ENCODE measurements at places on chromosomes 6 and 20.
A peak's percentile ranks its signal among the peaks of the same experiment; 100 is the strongest.

DNA sequence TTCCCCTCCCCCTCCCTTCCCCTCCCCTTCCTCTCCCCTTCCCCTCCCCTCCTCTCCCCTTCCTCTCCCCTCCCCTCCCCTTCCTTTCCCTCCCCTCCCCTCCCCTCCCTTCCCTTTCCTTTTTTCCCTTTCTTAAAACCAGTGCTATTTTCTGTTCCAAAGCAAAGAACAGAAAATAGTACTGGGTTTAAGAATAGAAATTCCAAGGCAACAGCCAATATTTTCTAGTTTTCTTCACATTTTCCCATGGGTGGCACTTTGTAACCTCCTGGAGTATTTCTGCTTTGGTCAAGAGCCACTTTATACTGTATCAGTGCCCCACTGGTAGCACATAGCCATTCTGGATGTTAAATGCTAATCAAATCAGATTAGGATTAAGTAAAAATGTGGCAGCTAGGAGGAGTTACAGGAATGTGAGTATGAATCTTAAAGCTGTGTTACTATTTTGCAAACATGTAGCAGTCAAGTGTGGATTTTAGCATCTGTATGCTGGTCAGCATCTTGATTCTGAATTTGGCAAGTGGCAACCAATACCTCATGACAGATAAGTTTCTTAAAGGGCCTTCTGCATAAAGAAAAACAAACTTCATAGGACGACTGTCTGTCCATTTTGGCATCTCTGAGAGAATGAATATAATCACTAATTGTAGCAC lies 126.4 kb downstream of the CEP57L1 start:
- no peak for DNase-seq

DNA sequence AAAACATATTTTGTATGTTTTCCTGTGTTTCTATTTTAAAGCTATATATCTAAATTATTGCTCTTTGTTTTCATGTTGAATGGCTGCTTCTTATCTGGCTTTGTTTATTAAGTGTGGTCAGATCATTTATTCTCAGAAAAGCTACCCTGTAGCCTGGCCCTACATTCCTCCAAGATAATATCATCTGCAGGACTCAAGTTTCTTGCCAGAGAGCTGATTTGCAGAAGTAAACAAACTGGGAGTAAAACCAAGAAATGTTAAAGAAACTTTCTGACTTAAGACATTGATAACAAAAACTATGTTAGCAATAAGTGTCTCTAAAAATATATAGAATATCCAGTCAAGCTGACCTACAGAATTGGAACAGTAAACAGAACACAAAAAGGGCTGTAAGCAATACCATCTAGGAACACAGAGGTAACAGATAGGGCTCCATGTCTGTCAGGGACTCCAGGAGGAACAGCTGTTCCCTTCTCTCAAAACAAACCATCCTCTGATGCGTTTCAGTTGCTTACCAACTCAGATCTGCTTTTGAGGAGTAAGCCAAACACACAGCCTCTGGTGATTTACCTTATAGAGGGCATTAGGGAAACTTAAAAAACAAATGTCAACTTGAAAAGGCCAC lies 17.5 kb upstream of the CEP85L start:
- DNase-seq: no peak

- no peak for DNase-seq
Measured at GRCh38 chr20:23282546-23282945, 68.0 kb upstream of the NXT1 start.

- DNase-seq: no peak
Measured at GRCh38 chr6:116452531-116452930, 8.6 kb upstream of the CALHM6 start.

DNA sequence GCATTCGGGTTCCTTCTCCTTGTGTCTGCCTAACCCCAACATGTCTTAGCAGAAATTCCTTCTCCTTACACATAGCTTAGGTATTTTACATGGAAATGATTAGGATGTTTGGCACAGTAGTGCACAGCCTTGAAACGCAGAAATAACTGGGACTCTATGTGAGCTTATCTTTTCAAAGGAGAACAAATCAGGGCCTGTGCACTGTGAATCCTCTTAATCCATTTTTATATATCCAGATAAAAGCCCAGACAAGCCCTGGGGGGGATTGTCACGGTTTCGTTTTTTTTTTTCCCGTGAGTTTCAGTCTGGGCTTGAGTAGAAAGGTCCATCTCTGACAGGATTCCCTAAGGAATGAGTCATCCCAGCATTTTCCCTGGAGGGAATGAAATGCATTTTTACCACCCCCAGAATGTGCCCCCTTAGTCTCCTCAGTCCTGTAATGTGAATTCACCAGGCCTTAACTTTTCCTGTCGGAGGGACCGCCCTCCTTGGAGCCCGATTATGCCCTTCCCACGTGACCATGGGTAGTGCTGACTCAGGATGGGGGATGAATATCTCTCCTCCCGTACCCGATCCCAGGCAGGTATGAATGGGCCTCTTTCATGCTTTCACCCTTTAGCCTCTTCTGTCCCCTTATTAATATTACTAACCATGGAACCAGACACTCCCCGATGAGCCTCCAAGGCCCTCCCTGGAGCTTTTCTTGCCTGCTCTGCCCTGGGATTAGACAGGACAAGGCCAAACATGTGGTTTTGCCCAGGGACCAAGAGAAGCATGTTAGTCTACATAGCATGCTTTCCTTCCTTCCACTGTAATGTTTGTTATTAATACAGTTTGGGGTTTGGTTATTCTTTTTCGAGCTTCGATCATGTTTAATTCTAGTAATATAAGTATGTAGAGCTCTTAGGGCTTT lies 23.9 kb upstream of the NAA20 start:
- DNase-seq: no peak

DNA sequence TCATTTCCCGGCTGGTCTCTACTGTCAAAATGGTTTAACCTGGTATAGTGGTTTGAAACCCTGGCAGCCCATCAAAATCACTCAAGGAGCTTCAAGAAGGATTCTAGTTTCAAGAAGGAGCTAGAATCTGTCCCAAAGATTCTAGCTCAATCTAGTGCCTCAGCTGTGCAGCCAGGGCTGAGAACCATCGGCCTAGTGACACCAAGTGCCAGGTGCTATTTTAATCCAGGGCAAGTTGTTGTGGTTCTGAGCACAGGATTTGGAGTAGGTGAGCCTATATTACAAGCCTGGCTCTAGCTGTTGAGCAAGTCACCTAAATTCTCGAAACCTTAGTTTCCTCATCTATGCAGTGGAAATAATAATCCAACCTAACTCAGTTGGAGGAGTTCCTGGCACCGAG lies 3.7 kb downstream of the MOCS1 start:
- DNase-seq: no peak

DNA sequence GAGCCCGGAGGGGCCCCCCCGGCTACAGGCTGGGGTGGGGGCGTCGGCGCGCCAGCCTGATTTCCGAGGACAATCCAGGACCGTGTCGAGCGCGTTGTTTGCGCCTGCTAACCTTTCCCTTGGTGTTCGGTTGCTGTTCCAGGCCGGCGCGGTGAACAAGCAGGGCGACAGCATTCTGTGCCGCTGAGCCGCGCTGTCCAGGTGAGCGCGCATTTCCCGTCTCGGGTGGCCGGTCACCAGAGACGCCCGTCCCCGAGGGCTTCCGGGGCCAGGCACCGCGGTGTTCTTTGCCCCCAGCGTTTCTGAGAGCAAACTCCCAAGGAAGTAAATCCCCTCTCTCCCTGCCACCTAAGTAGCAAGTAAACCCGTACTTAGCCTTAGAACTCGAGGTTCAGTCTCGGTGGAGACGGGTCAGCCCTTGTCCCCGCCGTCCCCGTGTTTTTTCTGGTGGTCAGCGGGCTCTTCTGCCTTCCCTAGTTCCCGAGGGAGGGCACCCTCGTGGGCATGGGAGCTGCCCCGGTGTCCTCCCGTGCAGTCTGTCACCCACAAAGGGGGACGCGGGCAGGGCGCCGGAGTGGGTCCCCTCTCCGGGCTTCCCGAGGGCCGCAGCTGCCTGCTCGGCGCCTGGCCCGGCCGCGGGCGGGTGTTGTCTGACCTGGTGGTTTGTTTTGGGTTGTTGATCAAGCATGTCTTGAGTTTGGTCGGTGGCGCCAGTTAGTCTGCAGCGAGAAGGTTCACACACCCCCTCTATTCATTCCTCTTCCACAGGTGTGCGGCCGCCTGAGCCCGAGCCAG lies 1.5 kb downstream of the ID4 start:
- peak; percentile 6 for DNase-seq

GRCh38 chr6:1984346-1984994 lies 260.9 kb downstream of the GMDS start:
- DNase-seq: no peak

- DNase-seq: no peak
Measured at GRCh38 chr6:22613695-22614094, 44.3 kb downstream of the HDGFL1 start.
